Smooth muscle cell of the coronary artery (primary cell): ENCODE measurements at places on chromosomes 6 and 20. TPM values are rescaled to one million over a fixed set of nuclear protein-coding genes. Genes with fewer than 3 reads are reported as not detected.

The C6orf47 gene
- total RNA-seq: 16.6 and 18.2 TPM in 2 replicates

The HLA-DOA gene
- total RNA-seq: under 0.01 TPM in 1 of 2 replicates, not detected in the other

The MC3R gene
- not detected in 2 replicates for total RNA-seq

The PBOV1 gene
- total RNA-seq: not detected in 2 replicates

The PRPF6 gene
- total RNA-seq: 61.0 and 84.8 TPM in 2 replicates

The ELOVL5 gene
- total RNA-seq: 34.8 and 96.5 TPM in 2 replicates

The ZSCAN16 gene
- total RNA-seq: 0.82 and 2.7 TPM in 2 replicates

The EMILIN3 gene
- total RNA-seq: under 0.01 TPM in 1 of 2 replicates, not detected in the other
